ENCODE measurements at places on chromosomes 2 and 18.

- no peak for DNase-seq
- no peak overlapping the region for H3K27ac ChIP-seq
- H3K36me3 ChIP-seq = no peaks in the 10 kb centered on the region
- peaks cover 2% of the 10 kb centered on the region for H3K27me3 ChIP-seq
Measured at GRCh38 chr2:6748406-6749067, 117.2 kb downstream of the CMPK2 start.

GRCh38 chr2:84849271-84849952, 31.5 kb downstream of the TRABD2A start:
- no peak for DNase-seq
- H3K4me1 ChIP-seq = no peaks in the 10 kb centered on the region
- no peak overlapping the region for H3K27ac ChIP-seq
- no peaks in the 10 kb centered on the region for H3K36me3 ChIP-seq
- no peak overlapping the region for H3K4me3 ChIP-seq

DNA sequence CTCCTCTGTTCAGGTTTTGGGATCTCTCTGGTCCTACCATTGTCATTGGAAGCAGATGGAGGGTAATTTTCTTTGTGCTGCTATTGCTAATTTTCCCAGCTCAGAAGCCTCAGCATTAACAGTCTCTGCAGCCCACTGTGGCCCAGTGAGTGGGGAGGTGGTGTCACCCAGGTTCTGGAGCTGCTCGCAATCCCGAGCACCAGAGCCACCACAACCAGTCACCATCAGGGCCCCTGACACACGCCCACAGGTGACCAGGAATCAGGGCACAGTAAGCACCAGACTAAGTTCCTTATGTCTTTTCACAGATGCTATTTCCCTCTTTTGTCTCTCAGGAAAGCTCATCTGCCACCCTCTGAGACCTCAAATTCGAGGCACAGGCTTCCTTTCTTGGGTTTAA, 87.9 kb downstream of the SEPTIN10 start:
- peaks cover 21% of the 10 kb centered on the region for H3K4me1 ChIP-seq
- no peak overlapping the region for H3K27ac ChIP-seq
- H3K4me3 ChIP-seq = no peak overlapping the region
- H3K36me3 ChIP-seq = no peaks in the 10 kb centered on the region

DNA sequence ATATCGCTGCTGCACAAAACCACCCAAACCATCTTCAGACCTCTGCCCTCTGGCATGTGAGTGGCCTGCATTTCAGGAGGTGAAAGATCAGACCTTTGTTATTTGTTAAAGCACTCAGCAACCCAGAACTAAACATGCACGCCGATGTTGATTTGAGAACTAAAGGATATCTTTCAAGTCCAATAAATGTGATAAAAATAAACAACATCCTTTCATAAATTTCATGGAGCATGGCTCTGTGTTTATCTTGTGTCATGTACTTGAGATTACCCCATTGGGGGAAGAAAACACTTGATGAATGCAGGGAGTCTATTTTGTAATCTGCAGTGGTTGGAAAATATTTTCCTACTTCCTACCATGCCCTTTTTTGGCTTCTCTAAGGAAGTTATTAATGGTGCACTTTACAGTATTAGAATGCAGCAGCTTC, 70.8 kb upstream of the GATA6 start:
- H3K4me1 ChIP-seq = no peaks in the 10 kb centered on the region
- H3K4me3 ChIP-seq = no peak overlapping the region
- no peaks in the 10 kb centered on the region for H3K36me3 ChIP-seq
- H3K27me3 ChIP-seq = peaks cover 36% of the 10 kb centered on the region
- H3K27ac ChIP-seq = no peak overlapping the region

DNA sequence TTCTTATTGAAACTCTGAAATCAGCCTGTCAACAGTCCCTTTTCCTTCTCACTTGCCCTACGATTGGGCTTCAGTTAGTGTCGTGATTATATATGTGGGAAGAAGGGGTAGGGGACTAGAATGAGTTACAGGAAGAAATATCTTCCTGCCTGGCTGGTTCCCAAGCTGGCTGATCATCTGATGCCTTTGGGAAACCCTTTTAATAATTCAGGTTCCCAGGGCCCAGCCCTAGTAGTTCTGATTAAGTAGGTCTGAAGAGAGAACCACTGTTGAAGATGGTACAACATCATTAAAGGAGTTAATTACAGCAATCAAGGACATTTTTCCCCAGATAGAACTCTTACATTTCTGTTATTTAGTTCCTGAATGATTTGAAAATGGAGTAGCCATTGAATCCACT, 110.1 kb upstream of the EML6 start:
- peaks cover 46% of the 10 kb centered on the region for H3K4me1 ChIP-seq
- no peak overlapping the region for H3K4me3 ChIP-seq

GRCh38 chr2:227818675-227819397, 5.2 kb downstream of the CCL20 start:
- H3K36me3 ChIP-seq = no peaks in the 10 kb centered on the region
- H3K27ac ChIP-seq = peak overlapping the region; percentile 97
- H3K27me3 ChIP-seq = no peaks in the 10 kb centered on the region
- no peak for DNase-seq
- peaks cover 51% of the 10 kb centered on the region for H3K4me1 ChIP-seq
- H3K4me3 ChIP-seq = peak overlapping the region; percentile 68
